ENCODE measurements at places on chromosomes 4 and X. TPM values are rescaled to one million over a fixed set of nuclear protein-coding genes. Genes with fewer than 3 reads are reported as not detected.

DNA sequence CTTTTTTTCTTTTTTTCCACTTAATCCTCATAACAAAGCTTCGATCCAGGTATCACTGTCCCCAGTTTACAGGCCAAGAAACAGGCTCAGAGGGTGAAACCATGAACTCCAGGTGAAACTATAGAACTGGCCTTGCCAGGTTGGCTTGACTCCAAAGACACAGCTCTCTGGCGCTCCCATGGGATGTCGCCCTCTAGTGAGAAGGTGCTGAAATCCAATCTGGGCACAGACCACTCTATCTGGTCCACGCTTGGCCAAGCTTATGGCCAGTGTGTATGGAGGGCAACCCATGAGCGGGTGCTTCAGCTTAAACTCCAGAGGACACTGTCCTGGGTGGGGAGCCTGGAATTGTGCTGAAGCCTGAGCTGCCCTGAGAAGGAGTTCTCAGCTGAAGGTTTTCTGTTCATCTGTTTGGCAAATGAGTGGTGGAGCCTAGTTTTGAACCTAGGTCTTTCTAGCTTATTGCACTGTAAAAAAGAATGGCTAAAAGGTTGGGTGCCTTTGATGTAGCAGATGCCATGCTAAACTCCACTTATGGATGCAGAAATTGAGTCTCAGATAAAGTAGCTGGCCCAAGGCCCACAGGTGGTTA, 70.5 kb downstream of the SEL1L3 start:
- peak; percentile 52 for DNase-seq

GRCh38 chr4:86965019-86965976, 30.5 kb downstream of the AFF1 start:
- DNase-seq, result no peak

DNA sequence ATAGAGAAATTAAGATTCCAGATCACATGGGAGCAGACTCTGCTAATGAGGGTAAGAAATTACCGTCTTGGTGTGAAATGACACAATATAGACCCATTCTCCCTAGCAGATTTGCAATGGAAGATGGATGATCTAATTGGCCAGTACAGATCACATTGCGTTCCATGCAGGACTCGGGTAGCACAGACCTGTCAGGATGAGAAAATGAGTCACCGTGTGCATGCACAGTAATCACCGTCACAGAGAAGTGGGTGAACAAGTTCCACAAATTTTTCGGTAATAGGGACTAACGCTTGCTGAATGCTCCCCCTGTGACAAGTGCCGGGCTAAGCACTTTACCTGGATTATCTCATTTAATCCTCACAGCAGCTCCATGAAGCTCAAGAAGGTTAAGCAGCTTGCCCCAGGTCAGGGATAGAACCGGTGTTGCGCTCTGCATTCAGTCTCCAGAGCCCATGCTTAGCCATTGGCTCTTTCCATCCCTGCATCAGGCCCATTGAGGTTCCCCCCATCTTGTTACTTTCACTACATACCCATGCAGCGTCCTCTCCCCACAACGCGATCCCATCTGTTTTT, 375.6 kb downstream of the FBXW7 start:
- DNase-seq, result no peak

The GALNT7 gene
- 19.1 TPM for total RNA-seq

DNA sequence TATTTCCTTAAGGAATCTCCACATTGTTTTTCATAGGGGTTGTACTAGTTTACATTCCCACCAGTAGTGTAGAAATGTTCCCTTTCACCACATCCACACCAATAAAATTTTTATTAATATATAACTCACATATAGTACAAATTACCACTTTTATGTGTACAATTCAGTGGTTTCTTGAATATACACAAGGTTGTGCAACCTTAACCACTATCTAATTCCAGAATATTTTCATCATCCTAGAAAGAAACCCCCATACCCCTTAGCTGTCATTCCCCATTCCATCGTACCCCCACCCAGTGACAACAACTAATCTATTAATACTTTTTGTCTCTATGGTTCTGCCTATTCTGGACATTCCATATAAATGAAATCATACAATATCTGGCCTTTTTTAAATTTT, 108.3 kb upstream of the USP9X start:
- no peak for DNase-seq

All from dermis microvascular lymphatic vessel endothelial cell (primary cell).